ENCODE measurements at places on chromosomes 1 and 21.

DNA sequence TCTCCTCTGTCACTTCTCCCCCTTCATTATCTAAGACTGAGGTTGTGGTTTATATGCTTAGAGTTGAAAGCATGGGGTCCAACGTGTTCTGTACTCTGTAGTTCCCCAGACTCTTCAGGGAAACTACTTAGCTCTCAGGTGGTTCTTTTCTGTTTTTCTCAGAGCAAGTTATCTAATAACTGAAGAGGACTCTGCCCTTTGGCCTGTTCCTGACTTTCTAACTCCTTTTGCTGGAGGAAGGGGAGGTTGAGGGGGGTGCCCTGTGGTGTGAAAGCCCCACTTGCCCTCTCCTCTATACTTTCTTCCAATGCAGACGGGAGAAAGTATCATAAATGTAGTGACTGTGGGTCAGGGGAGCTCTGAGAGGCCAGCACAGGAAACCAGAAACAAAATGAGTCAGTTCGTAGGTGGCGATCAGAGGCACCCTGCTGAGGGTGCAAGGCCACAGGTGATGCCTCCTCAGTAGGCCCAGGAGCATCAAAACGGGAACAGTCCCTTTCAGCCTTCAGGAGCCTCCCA lies 5.0 kb downstream of the SLC25A44 start:
- no peak for DNase-seq

- DNase-seq = no peak
Measured at GRCh38 chr1:202587859-202588485, 122.3 kb downstream of the SYT2 start.

DNA sequence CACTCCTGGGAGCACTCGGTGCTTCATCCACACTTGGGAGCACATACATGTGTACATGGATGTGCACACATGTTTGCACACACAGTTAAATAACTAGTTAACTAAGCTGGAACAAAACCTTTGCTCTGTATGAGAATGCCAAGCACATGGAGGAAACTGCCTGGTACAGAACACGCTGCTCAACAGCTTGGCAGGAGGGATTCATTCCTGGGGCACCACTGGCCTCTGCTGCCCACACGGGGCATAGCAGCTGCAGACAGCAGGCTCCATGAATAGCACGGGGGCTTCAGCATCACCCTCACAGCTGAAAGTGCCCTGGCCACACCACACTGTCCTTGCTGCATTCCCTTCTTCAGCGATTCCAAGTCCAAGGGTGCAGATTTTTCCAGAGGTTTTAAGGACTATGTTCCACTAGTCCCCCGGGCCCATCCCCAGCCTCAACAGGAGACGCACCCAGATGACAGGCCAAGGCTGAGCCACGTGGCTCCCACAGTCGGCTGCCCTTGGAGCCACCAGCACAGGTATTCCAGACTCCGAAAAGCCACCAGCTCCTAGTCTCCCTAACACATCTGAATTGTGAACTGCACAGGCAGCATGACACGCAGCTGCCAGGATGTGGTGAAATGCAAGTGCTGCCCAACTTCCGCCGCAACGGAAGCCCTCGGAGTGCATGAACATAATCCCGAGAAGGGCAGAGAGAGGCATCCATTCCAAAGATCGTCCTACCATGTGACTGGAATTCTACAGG lies 16.9 kb downstream of the NPHP4 start:
- DNase-seq = no peak

DNA sequence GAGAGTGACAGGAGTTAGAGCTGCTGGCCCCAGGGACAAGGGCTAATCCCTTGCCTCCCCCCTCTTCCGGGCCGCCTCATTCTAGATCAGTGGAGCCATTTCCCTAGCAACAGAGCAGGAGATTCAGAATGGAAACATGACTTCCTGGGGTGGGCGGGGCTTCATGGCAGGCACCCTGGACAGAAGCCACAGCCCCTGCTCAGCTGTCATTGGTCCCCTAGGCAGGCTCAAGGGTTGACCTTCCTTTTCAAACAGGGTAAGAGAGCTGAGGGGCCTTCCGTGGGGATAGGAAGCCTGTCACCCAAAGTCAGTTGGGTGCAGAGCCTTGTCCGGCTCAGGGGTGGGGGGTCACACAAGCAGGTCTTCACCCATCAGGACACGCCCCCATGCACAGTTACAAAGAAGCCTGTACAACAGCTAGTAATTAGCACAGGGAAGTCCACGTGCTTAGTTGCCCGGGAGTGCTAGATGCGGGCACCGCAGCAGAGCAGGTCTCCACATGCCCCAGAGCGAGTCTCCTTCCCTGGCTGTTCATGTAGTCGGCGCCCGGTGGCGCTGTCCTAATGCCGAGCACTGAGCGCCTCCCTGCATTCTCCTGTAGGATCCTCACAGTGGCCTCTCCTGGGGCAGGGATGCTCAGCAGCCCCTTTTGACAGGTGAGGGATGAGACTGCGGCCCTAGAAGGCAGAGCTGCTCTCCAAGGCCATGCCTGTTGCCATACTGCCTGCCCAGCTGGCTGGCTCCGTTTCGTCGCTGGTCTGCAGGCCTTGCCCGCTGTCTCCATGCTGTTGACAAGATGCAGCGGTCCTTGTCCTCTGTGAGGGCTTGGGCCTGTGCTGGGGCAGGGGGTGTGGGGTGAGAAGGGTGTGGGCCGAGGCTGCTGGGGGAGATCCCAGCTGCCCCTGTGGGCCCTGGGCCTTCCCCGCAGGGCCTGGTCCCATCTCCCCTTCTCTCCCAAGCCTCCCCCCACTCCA lies 5.1 kb downstream of the TMEM201 start:
- no peak for DNase-seq

DNA sequence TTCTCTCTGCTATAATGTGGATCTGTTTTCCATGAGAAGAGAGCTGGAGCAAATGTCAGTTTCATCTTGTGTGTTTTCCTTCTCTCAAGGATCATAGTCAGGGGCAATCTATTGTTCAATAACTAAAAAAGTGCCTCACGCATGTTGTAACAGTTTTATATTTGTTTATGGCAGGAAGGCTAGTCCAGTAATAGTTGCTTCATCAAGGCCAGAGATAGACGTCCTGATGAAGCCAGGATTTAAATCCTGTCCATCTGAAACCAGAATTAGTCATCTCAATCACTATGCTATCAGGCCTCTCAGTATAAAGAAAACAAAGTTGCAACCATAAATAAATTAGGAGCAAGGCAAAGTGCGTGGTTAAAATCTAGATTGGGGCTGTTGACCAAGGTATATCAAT lies 30.2 kb upstream of the DUSP10 start:
- DNase-seq = no peak

GRCh38 chr1:234735476-234735875 lies 125.5 kb upstream of the IRF2BP2 start:
- no peak for DNase-seq

- DNase-seq = no peak
Measured at GRCh38 chr1:225209153-225209552, 218.7 kb downstream of the LBR start.

DNA sequence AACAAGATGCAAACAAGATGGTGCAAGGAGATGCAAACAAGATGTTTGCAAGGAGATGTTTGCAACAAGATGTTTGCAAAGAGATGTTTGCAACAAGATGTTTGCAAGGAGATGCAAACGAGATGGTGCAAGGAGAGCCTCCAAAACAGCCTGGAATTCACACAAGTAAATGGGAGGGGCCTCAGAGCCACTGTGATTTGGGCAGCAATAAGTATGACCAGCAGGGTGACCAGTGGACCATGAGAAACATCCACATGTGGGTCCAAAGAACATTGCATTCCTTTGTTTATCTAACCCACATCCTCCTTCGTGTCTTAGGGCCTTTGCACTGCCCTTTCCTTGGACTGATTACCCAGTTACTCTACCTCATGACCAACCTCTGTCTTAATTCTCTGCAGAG lies 162.9 kb downstream of the PLPP3 start:
- no peak for DNase-seq

GRCh38 chr1:81869307-81869706 lies 68.6 kb downstream of the ADGRL2 start:
- no peak for DNase-seq

DNA sequence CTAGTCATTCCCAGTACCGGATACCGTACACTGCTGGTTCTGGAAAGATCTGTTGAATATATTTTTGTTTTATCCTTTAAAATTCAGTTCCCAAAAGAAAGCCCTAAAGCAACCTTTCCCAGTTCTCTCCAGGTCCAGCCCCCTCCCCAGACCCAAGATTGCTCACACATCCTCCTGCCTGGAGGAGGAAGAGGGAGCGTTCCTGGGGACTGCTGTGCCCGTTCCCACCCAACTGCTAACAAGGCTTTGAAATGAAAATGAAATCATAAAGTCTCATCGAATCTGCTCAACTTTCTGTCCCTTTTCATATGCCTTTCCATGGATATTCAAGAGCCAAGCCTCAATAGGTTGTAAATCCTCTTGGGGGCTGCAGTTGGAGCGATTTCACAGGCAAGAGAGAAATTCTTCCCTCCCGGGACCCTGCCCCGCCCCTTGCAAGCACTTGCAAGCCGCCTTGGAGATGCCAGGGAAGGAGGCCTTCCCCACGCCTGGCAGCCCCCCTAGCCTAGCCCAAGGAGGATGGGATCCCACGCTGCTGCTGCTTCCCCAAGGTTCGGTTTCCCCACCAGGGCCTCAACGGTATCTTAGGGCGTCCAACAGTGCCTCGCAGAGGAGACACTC lies 113.2 kb upstream of the CACHD1 start:
- no peak for DNase-seq

DNA sequence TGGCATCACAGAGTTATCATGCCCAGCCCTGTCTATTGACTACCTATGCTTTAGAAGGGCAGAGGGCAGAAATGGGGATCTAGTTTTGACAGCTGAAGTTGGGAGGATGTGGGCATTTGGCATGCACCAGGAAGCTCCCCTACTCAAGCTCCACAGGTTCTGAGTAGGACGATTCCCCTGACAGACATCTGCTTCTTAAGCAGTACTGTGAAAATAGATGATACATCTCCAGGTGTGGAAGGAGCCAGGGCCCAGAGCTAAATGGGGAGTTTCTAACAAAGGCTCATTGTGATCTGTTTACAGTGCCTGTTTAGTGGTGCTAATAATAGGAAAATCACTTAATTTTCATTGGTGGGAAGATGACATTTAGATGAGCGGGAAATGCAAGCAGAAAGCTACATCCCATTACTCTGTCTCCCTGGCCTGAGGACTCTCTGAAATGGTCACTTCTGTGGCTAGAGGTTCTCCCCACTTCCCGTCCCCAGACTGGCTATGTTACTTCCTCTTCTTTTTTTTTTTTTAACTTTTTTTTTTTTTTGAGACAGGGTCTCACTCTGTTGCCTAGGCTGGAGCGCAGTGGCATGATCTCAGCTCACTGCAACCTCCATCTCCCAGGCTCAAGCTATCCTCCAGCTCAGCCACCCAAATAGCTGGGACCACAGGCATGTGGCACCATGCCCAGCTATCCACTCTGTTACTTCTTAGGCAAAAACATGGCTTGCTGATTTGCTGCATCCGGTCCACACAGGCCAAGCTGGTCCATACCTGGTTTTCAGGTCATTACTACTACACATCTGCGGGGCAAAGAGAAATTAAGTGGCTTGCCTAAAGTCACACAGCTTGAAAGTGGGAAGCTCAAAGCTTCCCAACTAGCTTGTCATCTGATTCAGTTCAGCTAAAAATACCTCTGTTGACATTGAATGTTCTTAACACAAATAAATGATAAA lies 23.2 kb upstream of the CNIH3 start:
- DNase-seq = no peak

GRCh38 chr1:33373606-33374005 lies 52.7 kb upstream of the A3GALT2 start:
- DNase-seq = no peak

GRCh38 chr1:108208724-108209446 lies 8.7 kb upstream of the SLC25A24 start:
- no peak for DNase-seq

- DNase-seq = no peak
Measured at GRCh38 chr1:204651843-204652421, 33.6 kb downstream of the LRRN2 start.

DNA sequence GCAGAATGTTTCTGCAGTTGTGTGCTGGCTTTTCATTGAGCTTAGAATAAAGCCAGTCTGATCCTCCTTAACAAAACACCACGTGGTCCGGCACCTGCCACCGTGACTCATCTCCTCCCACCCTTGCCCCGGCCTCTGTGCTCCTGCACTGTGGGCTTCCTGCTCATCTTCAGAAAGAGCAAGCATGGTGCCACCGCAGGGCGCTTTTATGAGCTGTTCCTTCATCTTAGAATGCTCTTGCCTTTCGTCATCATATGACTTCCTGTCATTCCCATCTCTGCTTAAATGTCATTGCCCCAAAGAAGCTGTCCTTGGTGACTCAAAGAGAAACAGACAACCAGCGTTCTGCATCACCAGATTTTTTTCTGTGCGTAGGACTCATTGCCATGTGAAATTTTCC lies 117.8 kb downstream of the HHAT start:
- DNase-seq = no peak

DNA sequence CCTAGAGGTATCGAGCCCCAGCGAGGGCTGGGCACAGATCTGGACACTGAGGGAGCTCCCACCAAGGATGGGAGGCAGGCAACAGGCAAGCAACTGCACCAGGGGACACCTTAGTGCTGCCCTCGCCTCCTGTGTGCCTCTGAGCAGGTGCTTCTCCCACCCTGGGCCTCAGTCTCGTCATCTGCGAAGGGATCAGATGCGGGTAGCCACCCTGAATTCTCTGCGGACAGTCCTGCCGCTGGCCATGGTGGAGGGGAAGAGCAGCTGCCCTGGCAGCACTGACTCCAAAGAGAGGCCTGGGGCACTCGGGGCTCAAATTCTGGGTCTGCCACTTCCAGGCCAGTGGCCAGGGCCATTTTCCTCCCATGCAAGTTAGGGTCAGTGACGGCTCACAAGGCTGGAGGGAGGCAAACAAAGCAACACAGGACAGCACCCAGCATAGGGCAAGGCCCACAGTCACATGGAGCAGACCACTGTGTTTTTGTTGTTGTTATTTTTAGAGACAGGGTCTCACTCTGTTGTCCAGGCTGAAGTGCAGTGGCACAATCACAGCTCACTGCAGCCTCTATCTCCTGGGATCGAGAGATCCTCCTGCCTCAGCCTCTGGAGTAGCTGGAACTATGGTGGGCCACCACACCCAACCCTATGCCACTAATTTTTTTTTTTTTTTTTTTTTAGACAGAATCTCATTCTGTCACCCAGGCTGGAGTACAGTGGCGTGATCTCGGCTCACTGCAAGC lies 7.1 kb upstream of the SDC3 start:
- no peak for DNase-seq

GRCh38 chr1:230591678-230592077 lies 50.6 kb upstream of the COG2 start:
- no peak for DNase-seq

All from lower leg skin (tissue), 4 donors.